GM03348 (cell line): ENCODE measurements at places on chromosomes 4 and X.

DNA sequence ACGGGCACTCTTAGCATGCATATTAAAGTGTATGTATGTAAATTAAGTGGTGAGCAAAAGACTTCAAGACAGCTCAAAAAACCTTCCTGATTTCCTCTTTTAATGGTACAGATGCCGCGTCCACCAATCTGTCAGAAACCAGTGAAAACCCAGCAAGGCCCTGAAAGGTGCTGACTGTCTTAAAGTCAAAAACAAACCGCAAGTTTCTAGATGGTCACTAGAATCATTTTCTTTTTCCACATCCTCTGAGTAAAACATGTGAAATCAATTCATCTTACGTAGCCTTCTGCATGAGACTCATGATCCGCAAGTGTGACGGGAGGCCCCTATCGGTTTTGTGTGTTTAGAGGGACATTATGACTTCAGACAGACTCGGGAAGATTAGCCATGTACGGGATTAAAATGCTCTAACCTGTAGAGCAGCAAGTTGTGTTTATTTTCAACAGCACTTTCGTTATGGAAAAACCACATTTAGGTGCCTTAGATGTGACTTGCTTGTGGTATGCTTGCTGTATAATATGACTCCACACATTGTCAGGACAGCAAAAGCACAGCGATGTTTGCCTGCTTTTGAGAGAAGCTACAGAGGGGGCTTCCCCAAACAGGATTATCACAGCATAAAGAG, 88.2 kb upstream of the STS start:
- DNase-seq, result no peak

- no peak for DNase-seq
These were observed 95.7 kb downstream of the SPANXN4 start for GRCh38 chrX:143121477-143121876.

DNA sequence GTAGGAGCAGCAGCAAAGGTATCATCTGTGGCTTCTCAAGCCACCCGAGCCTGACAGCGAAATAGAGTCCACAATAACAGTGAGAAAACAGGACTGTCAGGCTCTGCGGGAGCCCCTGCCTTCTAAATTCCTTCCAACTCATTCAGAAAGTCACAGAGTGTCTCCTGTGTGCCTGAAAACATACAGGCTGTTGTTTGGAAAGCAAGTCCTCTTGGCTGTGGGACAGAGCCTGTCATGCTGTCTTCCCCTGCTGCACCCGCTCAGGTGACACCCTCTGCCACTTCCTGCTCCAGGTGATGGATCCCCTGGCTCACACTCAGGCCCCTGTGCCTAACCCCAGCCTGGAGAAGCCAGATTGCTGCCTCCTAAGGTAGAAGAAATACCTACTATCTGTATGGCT, 152.3 kb downstream of the RAB28 start:
- no peak for DNase-seq

GRCh38 chr4:180116840-180117239, 2126.4 kb upstream of the TENM3 start:
- DNase-seq, result no peak

- no peak for DNase-seq
These were observed 21.5 kb upstream of the CLDN24 start for GRCh38 chr4:183343730-183344129.
